ENCODE measurements at places on chromosomes 2 and 18. TPM values are rescaled to one million over a fixed set of nuclear protein-coding genes. Genes with fewer than 3 reads are reported as not detected.

PRSS56 gene
- total RNA-seq: not detected

ALKAL2 gene
- 3.0 TPM for total RNA-seq

CROCC2 gene
- total RNA-seq: not detected

SERPINB11 gene
- total RNA-seq: not detected

LYG1 gene
- total RNA-seq: 1.5 TPM

NAT8 gene
- total RNA-seq: not detected

POTEE gene
- total RNA-seq: 0.12 TPM

DLX2 gene
- 0.35 TPM for total RNA-seq

PLCD4 gene
- total RNA-seq: 1.2 TPM

ACADL gene
- 0.19 TPM for total RNA-seq

Measured in mucosa of descending colon (tissue), 3 donors.